Esophagus squamous epithelium (tissue), 5 donors: ENCODE measurements at places on chromosomes 2 and 18.

DNA sequence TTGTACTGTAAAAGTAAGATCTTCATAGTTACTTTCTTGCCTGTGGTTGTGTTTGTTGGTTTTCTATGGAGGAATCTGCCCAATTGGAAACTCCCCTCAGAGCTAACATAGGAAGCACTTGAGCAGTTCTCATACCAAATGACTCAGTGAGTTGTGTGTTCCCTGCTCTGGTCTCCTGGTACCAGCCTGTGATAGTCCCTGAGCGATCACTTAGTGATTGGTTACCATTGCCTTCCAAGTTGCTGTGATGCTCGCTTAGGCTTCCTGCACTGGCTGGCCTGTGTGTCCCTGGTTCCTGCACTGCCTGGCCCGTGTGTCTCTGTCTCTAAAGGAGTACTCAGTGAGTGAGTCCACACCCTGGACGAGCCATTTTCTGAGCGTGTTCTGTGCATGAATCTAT, 133.0 kb downstream of the MAP4K4 start:
- no peak for DNase-seq

DNA sequence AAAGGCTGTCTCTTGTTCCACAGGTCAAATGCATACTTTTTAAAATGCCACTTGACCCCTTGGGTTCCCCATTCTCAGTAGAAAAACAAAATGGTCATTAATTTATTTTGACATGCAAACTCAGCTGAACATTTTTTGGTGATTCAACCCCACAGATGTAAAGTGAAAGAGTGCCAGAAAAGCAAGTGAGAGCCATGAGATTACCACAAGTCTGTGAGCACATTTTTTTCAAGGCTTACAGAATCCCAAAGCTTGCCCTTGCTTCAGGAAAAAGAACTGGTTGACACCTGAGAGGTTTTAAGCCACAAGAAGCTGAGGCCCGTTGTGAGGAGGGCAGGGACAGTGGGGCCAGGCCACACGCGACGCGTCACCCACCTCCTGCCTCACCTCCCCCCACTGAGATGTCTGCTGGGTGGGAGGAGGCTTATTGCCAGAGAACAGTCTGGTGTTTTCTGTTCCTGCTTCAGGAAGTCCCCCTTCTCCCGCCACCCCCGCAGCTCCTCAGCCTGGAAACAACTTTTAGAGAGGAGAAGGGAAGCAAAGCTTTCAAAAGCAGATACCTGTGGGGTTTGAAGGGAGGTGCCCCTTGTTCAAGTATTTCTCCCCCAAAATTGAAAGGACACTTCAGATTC, 70.4 kb upstream of the CYP1B1 start:
- DNase-seq, result no peak

DNA sequence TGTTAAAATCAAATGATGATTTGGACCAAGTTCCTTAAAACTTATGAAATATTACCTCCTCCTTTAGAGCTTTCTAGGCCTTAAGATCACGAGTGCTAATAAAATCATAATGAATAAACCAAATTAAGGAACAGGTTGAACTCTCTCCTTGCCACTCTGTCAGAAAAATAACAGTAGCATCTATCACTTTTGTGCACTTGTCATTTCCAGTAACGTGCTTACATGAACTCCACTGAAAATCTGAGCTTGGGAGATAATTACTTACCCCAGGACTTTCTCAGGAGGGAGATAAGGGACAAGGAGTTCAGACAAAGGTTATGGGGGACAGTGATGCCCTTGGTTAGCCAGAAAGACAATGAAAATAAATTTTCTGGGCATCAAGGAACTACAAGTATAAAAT, 36.0 kb downstream of the EPB41L3 start:
- no peak for DNase-seq

- no peak for DNase-seq
These were observed 71.5 kb upstream of the CTDP1 start for GRCh38 chr18:79608069-79608468.

DNA sequence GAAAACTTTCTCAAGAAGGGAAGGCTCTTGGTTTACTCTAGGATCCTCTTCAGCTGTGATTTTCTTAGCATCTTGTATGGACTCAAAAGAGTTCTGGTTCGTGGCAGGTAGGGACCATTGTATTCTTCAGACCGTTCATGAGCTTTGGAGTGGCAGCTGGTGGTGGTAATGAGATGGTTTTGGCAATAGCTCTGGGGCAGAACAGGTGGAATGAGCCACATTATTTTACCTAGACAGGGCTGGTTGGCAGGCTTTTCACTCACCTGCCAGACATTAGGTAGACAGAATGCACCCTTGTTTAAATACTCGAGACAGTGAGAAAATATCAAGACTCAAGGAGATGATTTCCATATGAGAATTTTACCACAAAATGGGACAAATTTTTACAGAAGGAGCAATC, 26.2 kb upstream of the MGAT5 start:
- DNase-seq, result no peak

DNA sequence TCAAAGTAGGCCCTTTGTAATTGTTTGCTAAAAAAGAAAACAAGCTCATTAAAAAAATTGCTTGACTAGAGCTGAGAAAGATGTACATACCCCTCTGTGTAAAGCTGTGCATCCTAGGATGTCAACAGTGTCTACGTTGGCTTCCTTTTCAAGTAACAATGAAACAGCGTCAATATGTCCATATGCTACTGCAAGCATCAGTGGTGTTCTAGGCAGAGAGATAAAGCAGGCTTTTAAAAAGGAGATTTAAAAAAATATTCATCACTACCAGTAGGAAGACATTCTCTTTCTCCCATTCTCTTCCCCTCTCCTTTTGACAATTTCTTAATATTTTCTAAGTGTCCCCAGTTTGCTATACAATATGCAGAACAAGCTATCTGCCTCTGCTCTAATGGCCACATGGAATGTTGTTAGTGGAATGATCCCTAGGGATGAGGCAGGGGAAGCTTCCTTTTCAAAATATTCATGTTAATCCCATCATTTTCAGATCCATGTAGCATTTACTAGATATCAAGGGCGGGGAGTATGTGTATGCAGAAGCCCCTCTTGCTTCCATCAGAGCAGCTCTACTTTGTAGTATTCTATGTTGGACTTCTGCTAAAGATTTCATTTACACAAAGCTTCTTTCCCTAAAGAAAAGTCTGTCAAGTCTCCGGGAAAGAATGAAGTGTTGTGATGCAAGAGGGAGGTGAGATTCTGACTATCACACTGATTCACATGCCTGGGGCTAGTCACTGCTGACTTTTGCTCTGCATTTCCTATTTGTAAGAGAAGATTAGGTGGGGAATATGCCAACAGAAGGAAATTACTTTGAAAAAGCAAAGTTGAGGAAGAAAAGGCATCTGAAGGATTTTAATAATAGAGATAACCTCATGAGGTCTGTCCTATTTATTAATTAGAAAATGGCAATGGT, 81.5 kb upstream of the PGAP1 start:
- no peak for DNase-seq

- DNase-seq, result no peak
These were observed 70.8 kb upstream of the EPB41L5 start for GRCh38 chr2:119941981-119942513.

DNA sequence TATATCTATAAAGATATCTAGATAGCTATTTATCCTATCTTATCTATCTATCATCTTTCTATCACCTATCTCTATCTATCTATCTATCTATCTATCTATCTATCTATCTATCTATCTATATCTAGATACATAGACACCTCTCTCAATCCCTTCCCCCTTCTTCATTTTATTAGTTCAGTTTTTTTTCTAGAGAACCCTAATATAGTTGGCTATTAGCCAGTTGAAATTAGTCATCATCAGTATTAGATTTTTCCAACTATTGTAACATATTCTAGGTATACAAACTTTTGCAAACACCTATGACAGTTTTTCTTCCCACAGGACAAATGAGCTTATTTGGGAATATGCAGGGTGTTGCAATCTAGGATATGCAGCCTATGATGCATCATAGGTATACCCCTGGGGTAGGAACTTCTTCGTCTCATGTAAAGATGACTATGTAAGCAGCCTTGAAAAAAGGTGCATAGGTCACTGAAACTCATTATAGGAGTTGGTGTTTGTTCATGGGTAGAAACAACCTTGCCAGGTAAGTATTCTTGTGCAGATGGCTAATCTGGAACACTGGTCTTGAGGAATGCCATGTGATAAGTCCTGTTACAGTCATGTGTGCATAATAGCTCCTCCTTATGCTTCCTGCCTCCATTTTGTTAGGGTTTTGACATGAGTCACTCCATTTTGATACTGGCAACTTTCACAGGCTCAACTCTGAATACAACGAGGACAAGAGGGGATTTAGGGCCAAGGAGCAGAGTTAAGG, 160.7 kb upstream of the ZSWIM2 start:
- no peak for DNase-seq

DNA sequence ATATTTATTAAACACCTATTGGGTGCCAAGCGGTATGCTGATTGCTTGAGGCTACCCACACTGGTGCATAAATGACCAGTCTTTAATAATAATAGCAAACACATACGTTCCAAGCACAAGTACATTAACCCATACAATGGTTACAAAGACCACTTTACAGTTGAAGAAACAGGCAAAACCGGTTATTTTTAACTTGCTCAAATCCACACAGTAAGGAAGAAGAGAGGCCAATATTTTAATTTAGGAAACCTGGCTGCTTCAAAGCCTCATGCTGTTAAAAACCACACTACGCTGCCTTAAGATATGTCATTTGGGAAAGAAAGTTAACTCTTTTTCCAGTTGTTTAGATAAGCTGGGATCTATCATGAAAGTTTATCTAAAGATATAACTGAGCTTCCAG, 2.4 kb upstream of the IMPA2 start:
- DNase-seq, result no peak

- no peak for DNase-seq
These were observed at the start of gene TNFAIP6 for GRCh38 chr2:151357359-151357758. TSS of gene TNFAIP6 (plus strand) at chr2:151357592. CDS start at chr2:151357667, 75 bp downstream.

- DNase-seq, result no peak
These were observed 31.4 kb upstream of the CD226 start for GRCh38 chr18:69978732-69979715.

DNA sequence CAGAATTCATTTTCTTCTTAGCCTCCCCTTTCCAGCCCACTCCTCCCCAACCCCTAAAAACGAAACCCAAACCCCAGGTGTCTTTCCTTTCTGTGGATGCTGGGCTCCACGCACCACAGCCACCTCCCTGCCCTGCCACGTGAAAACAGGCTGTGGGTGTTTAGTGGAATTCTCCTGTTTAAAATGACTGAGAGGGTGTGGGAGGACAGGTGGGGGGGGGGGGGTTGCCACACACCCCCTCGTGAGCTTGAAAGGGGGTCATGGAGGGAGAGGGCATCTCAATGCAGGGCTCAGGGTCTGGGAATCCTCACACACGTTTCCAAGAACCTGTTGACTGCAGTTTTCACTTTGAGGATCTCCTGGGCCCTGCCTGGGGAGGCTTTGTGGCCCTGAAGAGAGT, 110.3 kb downstream of the FAM210A start:
- no peak for DNase-seq

DNA sequence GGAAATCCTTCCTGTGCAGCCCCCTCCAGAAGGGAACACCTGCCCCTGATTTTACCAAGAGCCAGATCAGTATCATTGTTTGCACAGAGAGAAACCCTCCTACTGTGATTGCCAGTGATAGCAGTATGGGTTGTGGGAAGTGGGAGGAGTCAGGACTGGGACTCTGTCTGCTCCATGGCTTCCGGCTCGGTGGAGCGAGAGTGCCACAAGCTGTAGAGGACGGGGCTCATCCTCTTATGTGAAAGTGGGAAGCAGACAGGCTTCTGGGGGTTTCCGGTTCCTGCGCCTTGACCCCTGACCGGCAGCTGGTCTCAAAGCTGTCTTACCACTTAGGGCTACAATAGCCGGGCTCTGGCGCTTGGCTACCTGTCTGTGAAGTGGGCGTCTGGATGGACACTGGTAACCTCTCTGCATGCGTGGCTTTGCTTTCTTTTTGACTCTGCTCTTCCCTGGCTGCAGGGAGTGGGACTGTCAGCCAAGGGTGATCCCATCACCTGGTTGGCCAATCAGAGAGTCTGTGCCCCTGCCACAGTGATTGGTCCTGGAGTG, 79.7 kb downstream of the BCL2L11 start:
- DNase-seq, result no peak

DNA sequence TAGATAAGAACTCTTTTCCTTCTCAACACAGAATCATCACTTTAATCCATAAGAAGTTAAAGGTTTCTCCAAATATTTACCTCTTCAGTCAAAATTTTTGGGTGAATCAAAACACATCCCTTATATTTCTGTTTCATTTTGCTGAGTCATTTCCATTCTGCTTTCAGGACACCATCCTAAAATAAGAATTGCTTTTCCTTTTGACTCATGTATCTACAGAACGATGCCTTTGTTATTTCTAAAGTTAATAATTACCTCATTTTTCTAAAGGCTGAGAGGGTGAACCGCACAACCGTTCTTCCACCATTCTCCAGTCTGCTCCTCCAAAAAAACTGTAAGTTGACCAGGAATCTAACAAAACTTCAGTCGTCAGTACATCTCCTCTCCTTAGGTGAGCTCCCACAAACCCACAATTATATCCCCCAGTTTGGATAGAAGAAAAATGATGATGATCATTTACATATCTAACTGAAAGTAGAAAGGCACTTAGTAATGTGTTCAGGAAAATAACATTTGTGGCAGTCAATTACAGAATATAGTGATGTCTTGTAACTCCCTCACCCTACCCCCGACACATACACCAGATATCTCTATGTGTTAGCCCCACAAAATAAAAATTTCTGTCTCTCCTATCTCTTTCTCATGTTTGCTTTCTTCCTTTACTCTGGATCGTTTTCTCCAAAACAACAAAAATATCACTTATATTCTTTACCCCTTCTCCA, 162.5 kb downstream of the RAD51AP2 start:
- no peak for DNase-seq

DNA sequence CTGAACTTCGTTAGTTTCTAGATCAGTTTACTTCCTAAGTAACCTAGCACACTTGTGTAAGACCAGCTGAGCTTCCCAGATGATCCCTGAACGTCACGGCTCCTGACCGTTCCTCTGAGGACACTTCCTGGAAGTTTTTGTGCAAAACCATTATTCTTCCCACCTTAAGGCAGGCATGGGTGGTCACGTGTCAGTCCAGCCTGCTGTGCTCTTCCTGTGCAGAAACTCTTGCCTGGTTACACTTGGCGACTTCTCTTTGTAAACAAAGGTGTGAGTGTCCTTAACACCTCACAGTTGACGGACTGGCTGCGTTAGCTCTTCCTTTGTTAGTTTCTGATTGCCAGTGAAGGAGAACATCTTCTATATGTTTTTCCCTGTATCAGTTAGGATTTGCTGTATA, 118.3 kb downstream of the SH3RF3 start:
- DNase-seq, result no peak

- no peak for DNase-seq
These were observed 818.1 kb downstream of the SLC4A3 start for GRCh38 chr2:220445429-220446105.

GRCh38 chr18:46686186-46686585, 29.2 kb upstream of the LOXHD1 start:
- DNase-seq, result no peak

- no peak for DNase-seq
These were observed 456.6 kb upstream of the UBE2E3 start for GRCh38 chr2:180523621-180524340.

- DNase-seq, result no peak
These were observed 10.4 kb downstream of the MALL start for GRCh38 chr2:110105183-110105582.

GRCh38 chr2:54503192-54503591, 47.1 kb downstream of the SPTBN1 start:
- no peak for DNase-seq
